ENCODE measurements at places on chromosomes 7 and 10.

DNA sequence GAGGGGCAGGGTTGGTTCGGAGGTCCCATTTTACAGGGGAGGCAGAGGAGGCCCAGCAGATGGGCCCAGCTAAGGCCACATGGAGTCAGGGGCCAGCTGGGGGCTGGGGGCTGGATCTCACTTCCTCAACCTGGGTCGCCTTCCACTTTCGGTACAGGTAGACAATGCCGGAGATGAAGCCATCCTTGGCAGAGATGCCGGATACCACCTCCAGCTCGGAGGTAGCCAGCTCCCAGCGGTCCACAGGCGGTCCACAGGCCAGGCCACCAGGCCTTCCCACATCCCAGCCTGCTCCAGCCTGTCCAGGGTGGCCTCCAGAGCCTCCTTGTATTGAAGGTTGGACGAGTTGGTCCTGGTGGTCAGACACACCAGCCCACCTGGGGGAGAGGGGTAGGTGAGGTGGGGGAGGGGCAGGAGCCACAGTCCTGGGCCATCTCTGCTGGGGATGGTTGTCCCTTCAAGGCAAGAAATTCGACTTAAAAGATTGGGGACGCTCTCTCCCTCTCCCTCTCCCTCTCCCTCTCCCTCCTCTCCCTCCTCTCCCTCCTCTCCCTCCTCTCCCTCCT lies 3.9 kb downstream of the CLDN4 start:
- DNase-seq = no peak

GRCh38 chr7:3280946-3281656 lies 20.0 kb upstream of the SDK1 start:
- DNase-seq = no peak

DNA sequence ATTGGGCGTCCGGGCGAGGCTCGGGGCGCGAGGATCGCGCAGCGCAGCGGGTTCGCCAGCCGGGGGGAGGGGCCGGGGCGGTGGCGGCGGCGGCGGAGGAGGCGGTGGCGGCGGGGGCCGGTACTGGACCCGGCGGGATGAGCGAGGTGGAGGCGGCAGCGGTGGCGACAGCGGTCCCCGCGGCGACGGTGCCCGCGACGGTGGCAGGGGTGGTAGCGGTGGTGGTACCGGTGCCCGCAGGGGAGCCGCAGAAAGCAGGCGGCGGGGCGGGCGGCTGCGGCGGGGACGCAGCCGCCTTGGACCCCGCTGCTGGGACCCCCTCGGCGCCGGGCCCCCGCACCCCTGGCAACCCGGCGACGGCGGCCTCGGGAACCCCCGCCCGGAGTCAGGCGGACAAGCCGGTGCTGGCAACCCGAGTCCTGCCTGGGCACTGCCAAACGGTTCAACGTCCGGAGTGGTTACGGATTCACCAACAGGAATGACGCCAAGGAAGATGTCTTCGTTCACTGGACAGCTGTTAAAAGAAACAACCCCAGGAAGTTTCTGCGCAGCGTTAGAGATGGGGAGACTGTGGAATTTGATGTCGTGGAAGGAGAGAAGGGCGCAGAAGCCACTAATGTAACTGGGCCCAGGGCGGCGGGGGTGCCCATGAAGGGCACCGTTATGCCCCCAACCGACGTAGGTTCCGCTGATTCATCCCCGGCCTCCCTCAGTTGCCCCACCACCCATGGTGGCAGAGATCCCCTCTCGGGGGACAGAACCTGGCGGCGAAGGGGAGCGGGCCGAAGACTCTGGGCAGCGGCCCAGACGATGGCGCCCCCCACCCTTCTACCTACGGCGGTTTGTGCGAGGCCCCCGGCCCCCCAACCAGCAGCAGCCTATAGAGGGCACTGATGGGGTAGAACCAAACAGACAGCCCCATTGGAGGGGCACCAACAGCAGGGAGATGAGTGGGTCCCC lies 100.3 kb upstream of the CPXM2 start:
- no peak for DNase-seq

GRCh38 chr7:139660317-139661042 lies 117.3 kb downstream of the HIPK2 start:
- DNase-seq = no peak

DNA sequence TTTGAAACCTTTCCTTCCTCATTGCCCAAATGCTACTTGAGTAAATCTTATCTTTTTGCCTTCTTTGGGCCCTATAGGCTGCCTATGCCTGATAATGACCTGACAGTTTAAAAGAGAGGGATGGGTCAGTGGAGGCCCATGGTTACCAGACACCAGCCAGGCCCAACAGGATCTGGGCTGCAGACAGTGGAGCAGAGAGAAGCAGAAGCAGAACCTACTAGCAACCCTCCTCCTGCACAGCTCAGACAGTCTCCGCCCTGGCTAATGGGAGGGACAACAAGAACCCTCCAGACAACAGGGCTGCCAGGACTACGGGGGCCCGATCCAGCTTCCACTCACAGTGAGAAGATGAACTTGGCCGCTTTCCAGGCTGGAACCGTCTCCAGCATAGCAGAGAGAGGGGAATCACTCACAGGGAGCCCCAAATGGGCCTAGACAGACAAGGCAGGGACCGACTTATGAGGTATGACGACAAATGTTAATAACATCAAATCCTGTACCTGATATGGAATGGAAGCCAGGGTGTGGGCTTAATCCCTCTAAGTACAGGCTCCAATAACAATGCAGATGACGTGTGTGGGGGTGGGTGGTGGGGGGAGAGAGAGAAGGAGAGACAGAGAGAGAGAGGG lies 31.7 kb upstream of the DGKI start:
- no peak for DNase-seq

GRCh38 chr7:75072981-75073283 lies 670 bp downstream of the RCC1L start:
- no peak for DNase-seq

DNA sequence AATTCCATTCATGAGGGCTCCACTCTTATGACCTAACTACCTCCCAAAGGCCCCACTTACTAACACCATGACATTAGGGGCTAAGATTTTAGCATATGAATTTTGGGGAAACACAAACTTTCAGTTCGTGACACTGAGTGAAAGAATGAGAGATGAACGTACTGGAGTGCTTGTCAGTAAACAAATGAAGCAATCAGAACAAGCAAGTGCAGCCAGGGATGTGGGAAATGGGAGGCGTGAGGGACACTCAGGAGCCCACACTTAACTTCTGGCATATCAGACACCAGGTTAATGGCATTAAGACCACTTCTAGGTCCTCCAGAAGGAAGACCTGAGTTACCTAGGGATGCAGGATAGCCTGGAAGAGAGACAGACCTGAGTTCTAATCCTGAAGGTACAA lies 2.3 kb upstream of the MDFIC start:
- no peak for DNase-seq

GRCh38 chr7:3805151-3805550 lies 504.1 kb downstream of the SDK1 start:
- DNase-seq = peak; percentile 47

- DNase-seq = no peak
Observed at GRCh38 chr10:130215931-130216231, 79.7 kb downstream of the GLRX3 start.

DNA sequence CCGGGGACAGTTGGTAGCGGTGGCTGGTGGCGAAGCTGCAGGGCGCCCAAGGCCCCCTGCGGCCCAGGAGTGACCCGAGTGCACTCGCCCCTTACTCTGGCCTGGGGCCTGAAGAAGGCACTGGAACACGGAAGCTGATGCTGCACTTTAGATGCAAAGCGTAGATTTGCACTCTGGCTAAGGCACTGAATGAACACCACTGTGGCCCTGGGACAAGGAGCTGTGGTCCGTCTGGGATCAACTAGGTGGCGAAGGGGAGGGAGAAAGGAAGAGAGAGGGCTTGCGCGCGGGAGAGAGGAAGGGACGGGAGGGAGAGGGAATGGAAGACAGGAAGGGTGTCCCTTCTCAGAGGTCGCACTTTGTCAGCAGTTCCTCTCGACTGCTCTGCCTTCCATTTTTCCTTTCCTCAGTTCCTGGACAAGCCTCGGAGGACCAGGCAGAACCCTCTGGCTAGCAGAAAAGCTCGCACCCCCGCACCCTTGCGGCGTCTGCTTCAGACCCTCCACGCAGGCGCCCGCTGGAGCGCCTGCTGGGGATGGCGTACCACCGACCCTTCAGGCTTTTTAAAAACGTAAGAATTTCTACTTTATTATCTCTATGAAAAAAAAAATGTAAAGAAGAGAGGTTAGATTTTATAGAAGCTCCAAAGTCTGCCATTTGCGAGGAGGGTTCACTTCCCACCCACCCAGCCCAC lies 1.2 kb downstream of the FERD3L start:
- DNase-seq = no peak

DNA sequence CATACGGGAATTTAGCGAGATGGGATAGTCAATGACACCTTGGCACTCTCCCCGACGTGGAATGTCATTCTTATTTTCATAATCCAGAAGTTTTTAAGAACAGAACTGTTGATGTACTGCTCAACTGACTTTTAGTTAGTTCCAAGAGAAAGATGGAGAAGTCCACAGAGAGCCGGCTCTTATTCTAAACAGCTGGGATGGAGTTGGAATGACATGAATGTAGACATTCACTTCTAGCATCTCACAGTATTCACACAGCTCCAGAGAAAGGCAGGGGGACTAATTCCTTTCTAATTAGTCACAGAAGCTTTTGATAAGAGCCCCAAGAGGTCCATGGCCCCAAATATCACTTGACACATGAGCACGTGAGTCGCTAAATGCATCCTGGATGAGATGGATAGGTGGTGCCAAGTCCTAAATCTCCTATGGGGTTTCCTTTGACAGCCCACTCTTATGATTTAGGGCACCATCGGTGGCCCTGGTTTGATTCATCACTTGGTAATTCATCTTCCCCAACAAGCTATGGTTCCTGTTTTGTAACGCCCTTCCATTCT lies 420.3 kb upstream of the AUTS2 start:
- DNase-seq = peak; percentile 0

DNA sequence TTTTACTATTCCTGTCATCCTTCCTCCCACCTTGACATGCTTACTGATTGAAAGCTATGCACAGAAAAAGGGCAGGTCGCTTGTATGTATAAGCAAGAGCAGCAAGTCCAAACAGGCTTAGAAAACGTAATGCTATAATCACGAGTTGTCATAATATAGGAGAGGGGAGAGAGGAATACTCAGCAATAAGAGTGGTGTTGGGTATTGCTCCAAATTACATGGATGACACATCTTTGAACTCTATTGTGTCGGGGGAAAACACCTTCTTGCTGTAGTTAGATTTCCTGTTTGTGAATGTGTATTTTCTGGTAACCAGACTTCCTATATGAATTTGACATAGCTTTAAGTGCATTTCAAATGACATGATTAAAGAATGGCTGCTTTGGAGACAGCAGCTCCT lies 7.5 kb downstream of the MET start:
- no peak for DNase-seq

GRCh38 chr10:47440207-47440606 lies 43.7 kb downstream of the ANXA8 start:
- DNase-seq = peak; percentile 13

GRCh38 chr7:109003742-109004141 lies 434.1 kb downstream of the DNAJB9 start:
- peak; percentile 80 for DNase-seq

DNA sequence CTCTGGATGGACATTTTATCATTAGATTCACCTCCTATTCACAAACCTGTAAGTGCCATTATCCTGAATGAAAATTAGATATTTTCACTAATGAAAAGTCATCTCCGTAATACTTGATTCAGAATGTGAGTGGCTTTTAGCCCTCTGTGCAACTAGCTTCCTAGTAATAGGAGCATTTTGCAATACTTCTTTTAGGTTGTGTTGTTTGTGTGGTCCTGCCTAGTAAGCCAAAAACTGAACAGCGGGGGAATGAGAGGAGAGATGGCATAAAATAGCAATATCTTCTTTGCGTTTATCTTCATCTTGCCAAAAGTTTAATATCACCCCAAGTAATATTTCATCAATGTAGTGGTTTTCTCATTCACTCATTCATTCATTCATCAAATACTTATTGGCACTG lies 507.5 kb upstream of the CELF2 start:
- DNase-seq = no peak

GRCh38 chr7:98034081-98035035 lies 44.4 kb upstream of the OCM2 start:
- no peak for DNase-seq

GRCh38 chr7:27647046-27647445 lies 15.6 kb downstream of the HIBADH start:
- peak; percentile 93 for DNase-seq

GRCh38 chr10:62426086-62426485 lies 51.9 kb downstream of the ZNF365 start:
- DNase-seq = peak; percentile 73

- DNase-seq = no peak
Observed at GRCh38 chr10:70812814-70813213, 2.9 kb upstream of the SGPL1 start.

DNA sequence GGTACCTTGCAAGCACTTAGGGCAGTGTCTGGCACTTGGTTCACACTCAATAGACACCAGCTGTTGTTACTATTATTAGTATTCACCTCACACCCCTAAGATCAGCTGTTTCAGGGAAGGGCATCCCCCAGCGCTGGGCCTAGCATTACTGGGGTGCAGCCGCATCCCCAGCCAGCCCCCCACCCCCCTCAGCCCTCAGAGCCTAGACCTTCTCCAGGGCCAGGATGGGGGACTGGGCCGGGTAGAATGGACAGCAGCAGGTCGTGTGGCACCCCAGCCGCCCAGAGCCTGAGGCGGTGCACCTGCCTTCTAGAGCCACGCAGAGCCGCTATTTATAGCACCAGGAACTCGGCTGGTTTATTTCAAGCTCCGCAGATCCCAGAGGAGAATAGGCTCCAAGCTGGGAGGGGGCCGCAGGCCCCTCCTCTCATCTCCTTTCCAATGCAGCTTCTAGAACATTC lies 60.5 kb downstream of the GTF2IRD1 start:
- no peak for DNase-seq

- DNase-seq = no peak
Observed at GRCh38 chr10:125093974-125094705, 66.2 kb downstream of the CTBP2 start.

- peak; percentile 30 for DNase-seq
Observed at GRCh38 chr7:130882396-130882795, 148.4 kb upstream of the KLF14 start.

- peak; percentile 23 for DNase-seq
Observed at GRCh38 chr10:50033481-50033880, 34.3 kb upstream of the WASHC2A start.

- DNase-seq = no peak
Observed at GRCh38 chr7:17211307-17211836, 87.1 kb upstream of the AHR start.

DNA sequence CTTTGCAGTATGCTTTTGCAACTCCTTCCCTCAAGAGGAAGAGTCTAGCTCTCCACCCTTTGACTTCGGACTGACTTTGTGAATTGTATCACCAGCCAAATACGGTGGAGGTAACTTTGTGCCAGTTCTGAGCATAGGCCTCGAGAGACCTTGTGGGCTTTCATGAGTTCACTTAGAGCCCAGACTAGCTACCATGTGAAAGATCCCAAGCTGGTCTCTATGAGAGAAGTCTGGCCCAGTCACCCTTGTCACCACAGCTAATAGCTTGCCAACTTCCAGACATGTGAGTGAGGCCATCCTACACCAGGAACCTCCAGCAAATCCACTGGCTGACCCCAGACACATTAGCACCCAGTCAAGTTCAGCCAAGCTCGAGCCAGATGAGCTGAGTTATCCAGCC lies 72.2 kb upstream of the EXOC4 start:
- no peak for DNase-seq

GRCh38 chr7:107149863-107150262 lies 18.9 kb upstream of the HBP1 start:
- no peak for DNase-seq

- no peak for DNase-seq
Observed at GRCh38 chr7:75808106-75808505, 5.5 kb downstream of the CCL24 start.

GRCh38 chr7:73397521-73398281 lies 35.9 kb upstream of the FZD9 start:
- DNase-seq = no peak

GRCh38 chr7:2843711-2844152 lies 376 bp downstream of the GNA12 start:
- peak; percentile 52 for DNase-seq
